ENCODE measurements at places on chromosomes 6 and 20. TPM values are rescaled to one million over a fixed set of nuclear protein-coding genes. Genes with fewer than 3 reads are reported as not detected.

The LY6G6F gene
- not detected for total RNA-seq

GRCh38 chr6:136950436-136951126 is 28.5 kb downstream of the SLC35D3 start:
- DNase-seq, result no peak

DNA sequence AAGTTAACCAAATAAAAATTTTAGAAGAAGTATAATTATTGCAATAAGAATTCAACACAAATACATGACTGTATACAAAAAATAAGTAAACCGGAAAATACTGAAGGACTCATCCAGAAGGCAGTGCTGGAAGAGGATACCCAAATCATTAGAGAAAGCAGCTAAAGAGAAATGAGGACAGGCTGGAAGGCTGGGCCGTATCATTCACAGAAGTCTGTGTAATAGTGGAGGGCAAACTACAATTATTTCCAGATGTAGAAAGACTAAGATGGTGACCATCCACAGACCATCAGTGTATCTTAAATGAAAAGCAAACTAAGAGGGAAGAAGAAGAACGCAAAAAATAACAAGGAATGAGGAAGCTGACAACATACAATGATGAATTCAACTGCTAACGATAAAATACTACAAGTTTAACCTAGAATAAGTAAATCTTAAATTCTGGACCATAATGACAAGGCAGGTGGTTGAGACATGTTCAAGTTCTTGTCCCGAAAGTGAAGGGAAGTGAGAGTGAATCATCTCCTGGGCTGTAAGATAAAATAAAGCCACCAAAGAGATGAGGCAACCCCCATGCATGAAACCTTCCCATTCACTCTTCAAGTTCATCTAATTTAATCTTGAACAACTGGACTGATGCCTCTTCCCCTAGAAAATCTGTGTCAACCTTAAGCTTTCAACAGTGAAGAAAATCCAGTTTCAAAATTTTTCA is 71.5 kb downstream of the SLC23A2 start:
- no peak for DNase-seq

DNA sequence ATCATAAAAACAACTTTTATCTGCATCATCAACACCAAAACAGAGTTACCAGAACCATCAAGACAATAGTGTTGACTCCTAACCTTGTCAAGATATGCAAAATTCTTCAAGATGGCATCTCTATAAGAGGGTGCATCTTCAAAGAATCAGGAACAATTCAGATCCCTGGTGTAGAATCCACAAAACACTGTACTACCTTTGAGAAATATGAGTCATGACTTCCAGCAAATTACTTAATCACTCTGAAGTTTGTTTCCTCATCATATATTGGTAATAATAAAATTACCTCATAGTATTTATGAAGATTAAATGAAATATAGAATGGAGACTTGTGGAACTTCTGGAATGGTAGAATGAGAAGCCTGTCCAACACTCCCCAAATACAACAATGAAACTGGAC is 221.3 kb upstream of the SUPT3H start:
- no peak for DNase-seq
